ENCODE measurements at places on chromosomes 6 and 20.

- no peak for DNase-seq
Observed at GRCh38 chr6:25035512-25036435, 100.0 kb upstream of the RIPOR2 start.

- DNase-seq, result no peak
Observed at GRCh38 chr6:35161266-35161665, 20.1 kb upstream of the TCP11 start.

- DNase-seq, result no peak
Observed at GRCh38 chr6:35541836-35542235, 29.1 kb upstream of the TULP1 start.

- DNase-seq, result no peak
Observed at GRCh38 chr20:64011366-64011779, 24.6 kb upstream of the C20orf204 start.

DNA sequence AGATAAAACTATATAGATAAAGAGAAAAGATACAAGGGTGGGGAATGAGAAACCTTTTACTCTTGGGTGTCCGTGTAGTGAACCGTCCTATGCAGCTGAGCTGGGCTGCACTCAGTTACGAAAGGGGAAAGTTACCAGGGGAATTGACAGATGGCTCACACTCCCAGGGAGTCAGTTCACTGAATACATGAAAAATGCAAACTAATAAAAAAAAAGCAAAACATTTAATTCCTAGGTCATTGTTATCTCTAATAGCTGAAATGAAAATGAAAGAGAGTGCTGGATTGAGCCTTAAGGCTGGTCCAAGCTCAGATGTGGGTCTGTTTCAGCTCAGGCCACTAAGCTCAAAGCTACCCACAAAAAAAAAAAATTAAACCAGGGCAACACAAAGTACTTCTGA is 138.0 kb downstream of the THBS2 start:
- DNase-seq, result no peak

DNA sequence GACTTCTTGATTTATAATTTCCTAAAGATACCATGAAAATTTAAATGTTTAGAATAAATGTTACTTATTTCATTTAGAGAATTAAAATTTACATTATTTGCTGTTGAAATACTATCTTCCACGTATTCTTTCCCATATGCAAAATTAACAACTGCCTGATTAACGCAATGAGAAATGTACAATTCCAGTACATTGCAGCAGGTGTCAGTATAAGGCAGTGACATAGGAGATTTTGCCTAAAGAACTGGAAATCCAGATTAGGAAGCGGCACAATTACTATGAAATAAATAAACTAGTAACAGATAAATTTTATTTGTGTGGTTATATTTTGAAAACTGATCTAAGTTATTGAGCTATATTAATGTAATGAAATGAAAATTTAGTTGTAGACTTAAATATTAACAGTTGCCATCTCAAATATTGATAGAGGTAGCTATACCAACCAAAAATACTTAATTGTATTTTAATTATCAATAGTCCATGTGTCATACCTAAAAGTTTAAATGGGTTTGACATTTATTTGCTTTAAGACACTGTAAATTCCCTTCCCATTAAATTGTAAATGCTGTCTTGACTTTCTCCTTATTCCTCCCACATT is 300.2 kb downstream of the UTRN start:
- DNase-seq, result no peak
